GM12878 (cell line): ENCODE measurements at places on chromosomes 6 and 20. TPM values are rescaled to one million over a fixed set of nuclear protein-coding genes. Genes with fewer than 3 reads are reported as not detected.

DNA sequence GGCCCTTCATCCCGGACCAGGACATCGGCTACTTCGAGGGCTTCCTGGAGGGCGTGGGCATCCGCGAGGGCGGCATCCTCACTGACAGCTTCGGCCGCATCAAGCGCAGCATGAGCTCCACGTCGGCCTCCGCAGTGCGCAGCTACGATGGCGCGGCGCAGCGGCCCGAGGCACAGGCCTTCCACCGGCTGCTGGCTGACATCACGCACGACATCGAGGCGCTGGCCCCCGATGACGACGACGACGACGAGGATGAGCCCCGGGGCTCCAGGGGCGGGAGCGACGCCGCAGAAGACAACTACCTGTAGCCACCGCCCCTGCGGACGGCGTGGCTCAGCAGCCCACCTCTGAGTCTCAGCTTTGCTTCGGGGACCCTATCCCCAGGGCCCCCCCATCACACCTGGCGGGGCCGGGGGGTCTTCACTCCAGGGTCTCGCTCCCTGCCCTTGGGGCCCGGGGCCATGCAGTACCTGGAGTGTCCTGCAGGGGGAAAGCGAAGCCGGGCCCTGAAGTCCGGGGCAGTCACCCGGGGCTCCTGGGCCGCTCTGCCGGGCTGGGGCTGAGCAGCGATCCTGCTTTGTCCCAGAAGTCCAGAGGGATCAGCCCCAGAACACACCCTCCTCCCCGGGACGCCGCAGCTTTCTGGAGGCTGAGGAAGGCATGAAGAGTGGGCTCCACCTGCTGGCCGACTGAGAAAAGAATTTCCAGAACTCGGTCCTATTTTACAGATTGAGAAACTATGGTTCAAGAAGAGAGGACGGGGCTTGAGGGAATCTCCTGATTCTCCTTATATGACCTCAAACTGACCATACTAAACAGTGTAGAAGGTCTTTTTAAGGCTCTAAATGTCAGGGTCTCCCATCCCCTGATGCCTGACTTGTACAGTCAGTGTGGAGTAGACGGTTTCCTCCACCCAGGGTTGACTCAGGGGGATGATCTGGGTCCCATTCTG, 20.8 kb upstream of the HCK start:
- no peak for DNase-seq

- no peak for DNase-seq
Measured at GRCh38 chr20:62888406-62888805, 26.8 kb upstream of the TCFL5 start.

GRCh38 chr6:37614491-37614890, 83.2 kb downstream of the MDGA1 start:
- no peak for DNase-seq

DNA sequence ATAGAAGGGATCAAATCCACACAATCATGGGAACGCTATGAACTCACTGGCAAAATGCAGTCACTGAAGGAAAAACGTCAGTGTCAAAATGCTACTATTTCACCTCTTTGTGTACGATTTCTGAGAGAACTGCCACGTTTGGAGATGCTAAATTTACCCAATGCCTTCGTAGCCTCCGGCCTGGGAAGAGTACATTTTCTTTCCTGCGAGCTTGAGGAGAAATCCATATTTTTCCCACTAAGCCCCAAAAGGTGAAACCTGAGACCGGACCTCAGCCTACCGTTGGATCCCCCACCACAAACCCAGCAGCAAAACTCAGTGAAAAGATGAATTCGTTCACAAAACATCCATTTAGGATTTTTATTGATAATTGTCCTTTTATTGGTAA, 131.7 kb downstream of the GPX5 start:
- no peak for DNase-seq

DNA sequence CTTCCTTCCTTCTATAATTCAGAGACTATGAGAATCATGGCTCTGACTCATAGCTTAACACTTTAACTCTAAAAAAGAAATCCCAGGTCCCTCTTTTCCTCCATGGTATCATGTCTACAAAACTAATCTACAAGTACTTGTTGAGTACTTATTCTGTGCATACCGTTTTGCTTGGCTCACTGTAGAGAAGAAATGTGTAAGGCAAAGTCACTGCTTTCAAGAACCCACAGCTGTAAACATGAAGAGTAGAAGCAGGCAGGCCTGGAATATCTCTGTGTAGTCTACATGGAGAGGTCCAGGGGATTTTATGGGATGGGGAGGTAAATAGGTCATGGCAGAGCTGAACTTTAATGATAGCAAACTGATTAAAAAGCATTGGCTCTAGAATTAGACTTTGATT, 13.8 kb downstream of the SPINT3 start:
- no peak for DNase-seq

GRCh38 chr20:49460131-49460530, 22.3 kb downstream of the KCNB1 start:
- no peak for DNase-seq

GRCh38 chr6:34027445-34027936, 118.4 kb downstream of the GRM4 start:
- DNase-seq = no peak

GRCh38 chr6:45969883-45970282, 45.8 kb downstream of the CLIC5 start:
- DNase-seq = no peak

GRCh38 chr6:154579485-154579884, 69.0 kb upstream of the CNKSR3 start:
- no peak for DNase-seq

GRCh38 chr6:119172824-119173223, 94.4 kb upstream of the FAM184A start:
- no peak for DNase-seq

- no peak for DNase-seq
Measured at GRCh38 chr6:22113026-22113766, 183.6 kb downstream of the PRL start.

- no peak for DNase-seq
Measured at GRCh38 chr6:164275773-164276172, 861.3 kb downstream of the QKI start.

GRCh38 chr20:24747010-24747712, 201.9 kb upstream of the CST7 start:
- no peak for DNase-seq

DNA sequence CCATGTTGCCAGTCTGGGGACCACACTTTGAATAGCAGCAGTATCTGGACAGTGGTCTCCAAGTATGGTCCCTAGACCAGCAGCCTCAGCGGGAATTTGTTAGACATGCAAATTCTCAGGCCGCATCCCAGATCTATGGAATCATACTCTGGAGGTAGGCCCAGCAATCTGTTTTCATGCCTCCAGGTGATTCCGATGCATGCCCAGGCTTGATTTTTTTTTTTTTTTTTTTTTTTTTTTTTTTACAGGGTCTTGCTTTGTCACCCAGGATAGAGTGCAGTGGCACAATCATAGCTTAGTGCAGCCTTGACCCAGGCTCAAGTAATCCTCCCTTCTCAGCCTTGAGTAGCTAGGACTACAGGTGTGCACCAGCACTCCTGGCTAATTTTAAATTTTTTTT, 682 bp upstream of the SLA2 start:
- DNase-seq = no peak

DNA sequence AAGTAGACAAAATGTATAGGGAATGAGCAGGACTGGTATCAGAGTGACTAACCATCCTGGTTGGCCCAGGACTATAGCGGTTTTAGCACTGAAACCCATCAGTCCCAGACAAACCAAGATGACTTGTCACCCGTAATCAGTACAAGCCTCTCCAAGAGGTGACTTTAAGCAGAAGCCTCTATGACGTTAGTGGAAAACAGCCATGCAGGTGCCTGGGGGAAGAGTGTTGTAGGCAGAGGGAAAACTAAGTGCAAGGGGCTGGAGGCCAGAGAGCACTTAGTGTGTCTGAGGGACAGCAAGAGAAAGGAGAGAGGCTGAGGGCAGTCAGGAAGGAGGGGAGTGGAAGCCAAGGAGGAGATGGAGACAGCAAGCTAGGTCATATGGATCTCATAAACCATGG, 2.1 kb downstream of the SGK2 start:
- no peak for DNase-seq

GRCh38 chr6:1103945-1104623, 207.8 kb upstream of the FOXQ1 start:
- DNase-seq = no peak

- DNase-seq = no peak
Measured at GRCh38 chr6:101393829-101394251, 332 bp downstream of the GRIK2 start.

- DNase-seq = no peak
Measured at GRCh38 chr20:3203315-3204123, 963 bp downstream of the DDRGK1 start.

DNA sequence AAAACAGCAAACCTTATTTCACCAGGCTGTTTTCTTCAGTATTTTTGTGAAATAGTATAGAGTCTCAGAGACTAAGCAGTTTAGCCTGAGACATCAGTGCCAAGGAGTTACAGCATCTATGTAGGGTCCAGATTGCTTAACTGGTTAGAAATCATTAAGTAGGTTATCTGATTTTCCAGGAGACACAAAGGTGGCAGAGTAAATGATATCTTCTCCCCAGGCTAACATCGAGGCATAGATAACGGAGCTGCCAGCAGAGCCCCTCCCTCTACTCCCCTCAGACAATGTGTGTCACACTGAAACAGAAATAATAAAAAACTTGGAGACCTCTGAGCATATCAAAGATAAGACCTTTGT, 473.0 kb upstream of the CITED2 start:
- no peak for DNase-seq

DNA sequence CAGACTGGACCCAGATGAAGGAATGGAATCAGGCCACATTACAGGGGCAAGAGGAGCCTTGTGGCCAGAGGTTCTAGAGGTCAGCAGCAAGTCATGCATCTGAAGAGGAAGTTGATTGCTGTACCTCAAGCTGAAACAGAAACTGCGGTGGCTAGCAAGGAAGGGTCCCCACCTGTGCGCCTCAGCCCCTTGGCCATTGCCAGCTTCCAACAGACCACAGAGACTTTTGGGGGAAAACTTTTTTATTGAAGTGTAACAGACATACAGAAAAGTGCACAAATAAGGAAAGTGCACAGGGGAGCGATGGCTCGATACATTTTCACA, 26.8 kb upstream of the SLC9A8 start:
- peak; percentile 83 for DNase-seq

GRCh38 chr6:20211941-20212391, 303 bp downstream of the MBOAT1 start:
- no peak for DNase-seq

DNA sequence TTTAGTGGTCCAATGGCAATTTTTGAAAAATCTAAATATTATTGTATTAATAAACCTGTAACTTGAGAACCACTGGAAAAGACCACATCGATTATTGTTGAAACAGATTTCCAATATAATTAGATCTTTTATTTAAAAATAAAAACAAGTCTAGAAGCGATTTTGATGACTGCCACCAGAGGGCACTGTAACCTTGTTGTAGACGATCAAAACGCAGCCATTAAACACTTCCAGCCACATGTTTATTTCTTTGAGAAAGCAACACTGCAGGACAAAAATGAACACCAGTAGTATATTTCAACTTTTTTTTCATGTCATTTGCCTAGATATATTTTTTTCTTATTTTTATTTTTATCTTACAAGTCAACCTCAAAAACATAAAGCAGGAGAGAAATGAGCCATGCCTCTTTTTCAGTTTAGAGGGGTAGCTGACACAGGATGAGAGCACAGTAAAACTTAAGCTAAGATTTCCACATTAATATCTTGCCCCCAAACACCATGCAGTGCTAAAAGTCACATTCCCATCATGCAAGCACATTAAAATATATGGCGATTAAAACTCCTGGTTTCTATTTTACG, 115.4 kb downstream of the OPRM1 start:
- DNase-seq = no peak

DNA sequence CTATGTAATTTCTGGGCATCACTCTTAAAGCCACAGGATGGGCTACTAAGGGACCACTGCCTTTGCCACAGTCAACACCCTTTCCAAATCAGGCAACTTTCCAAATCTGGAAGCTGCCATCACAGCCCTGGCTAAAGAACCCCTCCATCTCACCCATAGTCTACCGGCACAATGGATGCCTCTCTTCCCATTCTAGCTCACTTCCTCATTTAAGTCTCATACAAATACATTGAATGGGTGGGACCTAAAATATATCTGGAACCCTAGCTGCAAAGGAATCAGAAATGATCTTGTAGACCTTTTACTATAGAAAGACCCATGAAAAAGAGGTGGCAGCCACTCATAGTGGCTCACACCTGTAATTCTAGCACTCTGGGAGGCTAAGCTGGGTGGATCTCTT, 3.3 kb upstream of the TREML4 start:
- DNase-seq = no peak

DNA sequence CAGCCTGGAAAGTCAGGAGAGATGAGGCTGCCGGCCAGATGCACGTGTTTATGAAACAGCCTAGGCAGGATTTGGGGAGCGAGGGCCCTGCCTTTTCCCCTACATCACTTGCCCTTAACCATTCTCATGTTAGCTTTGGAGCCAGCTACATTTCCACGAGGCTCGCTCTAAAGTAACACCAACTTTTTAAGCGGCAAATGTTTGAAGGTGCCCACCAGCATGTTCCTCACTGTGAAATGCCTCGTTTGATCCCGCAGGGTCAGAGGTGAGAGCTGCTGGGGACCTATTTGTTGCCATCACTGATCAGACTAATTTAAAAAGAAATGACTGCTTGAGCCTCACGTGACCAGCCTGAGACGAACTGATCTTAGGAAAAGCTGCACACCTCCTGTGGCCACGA, 51.6 kb upstream of the DACT2 start:
- no peak for DNase-seq

- DNase-seq = no peak
Measured at GRCh38 chr6:68114463-68115047, 520.5 kb upstream of the ADGRB3 start.

DNA sequence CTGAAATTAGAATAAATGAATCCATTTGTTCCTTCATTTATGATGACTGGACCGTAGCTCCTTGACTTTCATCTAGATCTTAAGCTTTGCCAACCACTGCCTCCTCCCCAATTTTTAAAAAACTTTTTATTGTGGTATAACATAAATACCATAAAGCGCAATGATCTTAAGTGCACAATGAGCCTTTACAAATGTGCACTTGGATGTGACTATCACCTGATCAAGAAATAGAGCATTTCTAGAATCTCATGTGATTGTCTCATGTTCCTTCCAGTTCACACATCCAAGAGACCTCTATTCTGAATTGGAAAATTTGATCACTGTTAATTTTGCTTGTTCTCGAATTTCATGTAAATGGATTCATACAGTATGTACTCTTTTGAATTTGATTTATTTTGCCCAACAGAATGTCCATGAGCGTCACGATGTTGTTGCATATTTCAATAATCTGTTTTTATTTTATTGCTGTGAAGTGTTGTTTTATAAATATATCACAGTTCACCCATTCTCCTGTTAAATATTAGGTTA, 442.2 kb downstream of the CDKAL1 start:
- DNase-seq = no peak

The PAK5 gene
- total RNA-seq = not detected in 2 replicates

The FAM209B gene
- 0.44 TPM in 1 of 2 replicates, not detected in the other for total RNA-seq

The SLC17A1 gene
- not detected in 2 replicates for total RNA-seq

The CABLES2 gene
- total RNA-seq = 14.9 and 15.2 TPM in 2 replicates

The ABHD12 gene
- 37.1 and 42.2 TPM in 2 replicates for total RNA-seq

The ZBTB46 gene
- 0.92 and 1.0 TPM in 2 replicates for total RNA-seq

The GABRR1 gene
- not detected in 2 replicates for total RNA-seq

The PNLDC1 gene
- 0.19 TPM in 1 of 2 replicates, not detected in the other for total RNA-seq

The CTCFL gene
- total RNA-seq = 0.08 and 0.10 TPM in 2 replicates

The TRMT6 gene
- 22.2 and 22.3 TPM in 2 replicates for total RNA-seq

The FAM217A gene
- not detected in 2 replicates for total RNA-seq

The TRIM38 gene
- 12.3 and 13.0 TPM in 2 replicates for total RNA-seq

The OXT gene
- not detected in 2 replicates for total RNA-seq
